Activated T-helper 9 cell treated with anti-CD3 and anti-CD28 coated beads, Interleukin-2, amount 50 U/mL, for 16 hours (primary cell): ENCODE measurements at places on chromosomes 3 and 15.

GRCh38 chr3:193489949-193490348 lies 64.7 kb downstream of the ATP13A4 start:
- DNase-seq = no peak

DNA sequence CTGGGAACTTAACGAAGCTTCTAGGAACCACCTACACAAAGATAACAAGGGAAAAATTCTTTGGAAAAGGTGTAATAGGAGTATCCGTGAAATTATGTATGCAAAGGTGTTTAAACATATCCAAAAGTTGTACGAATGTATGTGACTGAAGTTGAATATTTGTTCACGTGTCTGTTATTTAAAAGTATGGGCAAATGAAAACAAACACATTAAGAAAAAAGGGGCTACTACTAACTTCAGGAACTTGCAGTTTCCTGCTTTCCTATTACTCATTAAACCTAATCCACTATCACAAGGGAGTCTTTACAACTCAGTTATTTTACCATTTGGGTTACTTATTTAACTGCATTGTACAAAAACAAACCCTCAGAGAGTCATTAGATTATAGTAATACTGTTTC lies 33.9 kb upstream of the GRAMD1C start:
- no peak for DNase-seq

DNA sequence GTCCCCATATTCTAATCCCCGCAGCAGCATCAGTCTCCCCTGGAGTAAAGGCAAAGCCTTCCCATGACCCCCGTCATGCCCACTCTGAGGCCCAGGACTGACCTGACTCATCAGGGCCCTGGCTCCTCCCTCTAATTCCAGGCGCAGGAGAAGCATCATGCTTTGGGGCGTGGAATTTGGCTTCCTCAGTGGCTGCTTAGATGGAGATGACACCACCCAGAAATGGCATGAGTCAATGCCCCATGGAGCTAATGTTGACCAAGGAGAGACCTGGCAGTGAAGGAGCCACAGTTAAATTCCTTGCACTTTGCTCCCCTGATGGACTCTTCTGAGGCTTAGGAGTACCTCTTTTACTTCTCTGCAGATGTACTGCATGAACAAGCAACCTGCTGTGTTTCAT lies 204.2 kb upstream of the PROK2 start:
- DNase-seq = no peak

DNA sequence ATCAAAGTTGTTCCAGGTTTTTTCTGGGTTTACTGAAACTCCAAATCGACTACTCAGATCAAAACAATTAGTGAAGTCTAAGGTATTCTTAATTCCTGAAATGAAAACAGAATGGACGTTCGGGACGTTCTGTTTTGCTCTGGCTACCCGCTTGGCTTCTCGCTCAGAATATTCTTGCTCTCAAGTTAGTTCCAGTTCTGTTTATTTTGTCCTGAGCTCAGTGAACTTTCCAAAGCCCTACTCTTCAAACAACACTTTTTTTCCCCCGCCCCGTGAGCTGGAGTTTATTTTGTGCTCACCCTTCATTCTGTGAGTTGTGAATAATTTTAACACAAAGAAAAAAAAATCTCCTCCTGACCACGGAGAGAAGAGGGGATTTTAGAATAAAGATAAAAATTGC lies 72.6 kb downstream of the SAMMSON start:
- no peak for DNase-seq

GRCh38 chr3:66450390-66451022 lies 50.3 kb downstream of the LRIG1 start:
- no peak for DNase-seq

DNA sequence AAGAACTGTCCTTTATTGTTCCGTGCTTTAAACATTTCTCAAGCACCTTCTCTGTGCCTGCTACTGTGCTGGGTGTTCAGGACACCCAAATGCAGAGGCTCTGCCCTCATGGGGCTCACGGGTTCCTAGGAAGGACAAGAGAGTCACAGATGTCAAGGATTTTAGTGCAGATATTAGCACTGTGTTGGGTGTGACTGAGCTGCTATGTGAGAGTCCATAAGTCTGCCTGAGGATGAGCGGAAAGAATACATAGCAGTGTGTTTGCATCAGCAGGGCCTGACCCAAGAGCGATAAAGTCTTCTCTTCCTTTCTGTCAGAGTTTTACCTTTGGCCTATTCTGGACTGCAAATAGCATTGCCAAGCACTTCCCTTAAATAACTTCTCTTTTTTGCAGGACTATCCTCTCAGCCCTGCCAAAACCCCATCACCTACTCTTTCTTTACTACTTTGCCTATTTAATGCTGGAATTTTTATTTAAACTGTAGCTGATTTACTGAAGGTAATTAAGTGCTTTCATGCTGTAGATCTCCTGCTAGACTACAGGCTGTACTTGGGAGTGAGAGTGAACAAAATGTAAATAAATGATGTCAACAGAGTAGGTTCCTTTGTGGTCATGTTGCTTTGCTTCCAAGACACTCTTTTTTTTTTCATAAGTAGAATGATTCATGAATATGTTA lies 459.4 kb upstream of the TPRG1 start:
- DNase-seq = no peak

GRCh38 chr15:30990446-30991254 lies 778 bp downstream of the MTMR10 start:
- DNase-seq = no peak

DNA sequence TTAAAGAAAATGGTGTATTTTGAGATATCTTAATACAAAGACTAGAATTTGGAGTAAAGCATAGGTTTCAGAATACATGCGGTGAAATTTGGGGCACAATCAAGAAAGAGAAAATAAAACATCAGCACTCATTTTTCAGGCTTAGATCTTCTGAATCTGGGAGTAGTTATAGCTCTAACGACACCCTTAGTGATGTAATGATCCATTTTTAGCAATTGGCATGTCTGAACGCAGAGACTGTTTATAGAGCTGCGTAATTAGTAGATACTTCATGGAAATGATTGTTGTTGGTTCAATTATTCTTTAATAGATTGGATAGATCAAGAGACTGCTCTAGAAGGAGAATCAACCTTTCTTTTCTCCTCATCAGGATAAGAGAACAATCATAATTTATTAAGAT lies 47.5 kb upstream of the SNRK start:
- no peak for DNase-seq

DNA sequence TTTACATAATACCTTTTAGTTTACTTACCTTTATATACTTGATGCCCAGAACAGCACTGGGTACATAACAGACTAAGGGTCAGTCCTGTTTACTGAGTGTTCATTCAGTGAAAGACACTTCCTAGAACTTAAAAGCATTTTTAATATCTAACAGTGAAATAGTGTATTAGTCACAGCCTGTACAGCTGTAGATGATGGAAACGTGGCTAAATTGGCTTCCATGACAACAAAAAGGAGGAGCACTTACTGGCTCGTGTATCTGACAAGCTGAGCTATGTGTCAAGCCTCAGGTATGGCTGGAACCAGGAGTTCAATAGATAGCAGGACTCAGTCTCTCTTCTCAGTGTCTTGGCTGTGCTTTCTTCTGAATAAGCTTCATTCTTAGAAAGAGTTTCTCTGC lies 40.2 kb downstream of the CMTM8 start:
- DNase-seq = no peak

GRCh38 chr3:58037141-58037910 lies 29.1 kb downstream of the FLNB start:
- no peak for DNase-seq

- no peak for DNase-seq
These were observed 175.2 kb downstream of the TAFA4 start for GRCh38 chr3:68757157-68757556.
